Spinal cord (tissue), 10 donors: ENCODE measurements at places on chromosomes 16 and 17. TPM values are rescaled to one million over a fixed set of nuclear protein-coding genes. Genes with fewer than 3 reads are reported as not detected.

Gene SLFN13
- 7.7 TPM for total RNA-seq

Gene PRSS21
- 0.28 TPM for total RNA-seq

Gene KRTAP4-6
- not detected for total RNA-seq

Gene SYCE1L
- total RNA-seq = 14.4 TPM

Gene CCL17
- total RNA-seq = not detected

Gene C16orf86
- 2.8 TPM for total RNA-seq

Gene PPP1R27
- total RNA-seq = 0.17 TPM

GRCh38 chr16:30065943-30066760 is 592 bp downstream of the ALDOA start:
- H3K4me3 ChIP-seq = peak overlapping the region; percentile 98
- H3K4me1 ChIP-seq = peaks cover 61% of the 10 kb centered on the region
- peak overlapping the region; percentile 98 for H3K27ac ChIP-seq
- H3K27me3 ChIP-seq = no peaks in the 10 kb centered on the region
- DNase-seq = peak; percentile 27

- peaks cover 12% of the 10 kb centered on the region for H3K4me1 ChIP-seq
- H3K27ac ChIP-seq = no peak overlapping the region
- H3K36me3 ChIP-seq = no peaks in the 10 kb centered on the region
- peaks cover 65% of the 10 kb centered on the region for H3K27me3 ChIP-seq
- H3K4me3 ChIP-seq = no peak overlapping the region
- DNase-seq = no peak
Observed at GRCh38 chr17:37737971-37738370, 6.9 kb downstream of the HNF1B start.

DNA sequence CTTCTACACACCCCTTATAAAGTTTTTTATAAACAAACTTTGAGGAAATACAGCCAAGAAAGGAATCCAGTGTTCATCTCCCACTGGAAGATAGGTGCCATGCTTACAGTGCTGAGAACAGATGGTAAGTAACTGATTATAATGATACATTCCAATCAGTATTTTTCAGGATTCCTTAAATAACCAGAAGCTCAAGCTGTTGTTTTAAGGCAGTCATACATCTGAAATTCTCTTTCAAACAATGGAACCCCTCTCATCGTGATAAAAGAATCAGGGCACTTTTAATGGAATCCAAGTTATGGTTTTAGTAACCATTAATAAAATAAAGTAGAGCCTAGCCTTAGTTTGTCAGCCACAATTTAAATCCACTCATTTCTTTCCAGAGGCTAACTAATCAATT is 56.1 kb upstream of the STAC2 start:
- no peak overlapping the region for H3K4me3 ChIP-seq
- H3K27ac ChIP-seq = no peak overlapping the region
- no peaks in the 10 kb centered on the region for H3K27me3 ChIP-seq
- H3K36me3 ChIP-seq = peaks cover 37% of the 10 kb centered on the region
- no peak for DNase-seq

DNA sequence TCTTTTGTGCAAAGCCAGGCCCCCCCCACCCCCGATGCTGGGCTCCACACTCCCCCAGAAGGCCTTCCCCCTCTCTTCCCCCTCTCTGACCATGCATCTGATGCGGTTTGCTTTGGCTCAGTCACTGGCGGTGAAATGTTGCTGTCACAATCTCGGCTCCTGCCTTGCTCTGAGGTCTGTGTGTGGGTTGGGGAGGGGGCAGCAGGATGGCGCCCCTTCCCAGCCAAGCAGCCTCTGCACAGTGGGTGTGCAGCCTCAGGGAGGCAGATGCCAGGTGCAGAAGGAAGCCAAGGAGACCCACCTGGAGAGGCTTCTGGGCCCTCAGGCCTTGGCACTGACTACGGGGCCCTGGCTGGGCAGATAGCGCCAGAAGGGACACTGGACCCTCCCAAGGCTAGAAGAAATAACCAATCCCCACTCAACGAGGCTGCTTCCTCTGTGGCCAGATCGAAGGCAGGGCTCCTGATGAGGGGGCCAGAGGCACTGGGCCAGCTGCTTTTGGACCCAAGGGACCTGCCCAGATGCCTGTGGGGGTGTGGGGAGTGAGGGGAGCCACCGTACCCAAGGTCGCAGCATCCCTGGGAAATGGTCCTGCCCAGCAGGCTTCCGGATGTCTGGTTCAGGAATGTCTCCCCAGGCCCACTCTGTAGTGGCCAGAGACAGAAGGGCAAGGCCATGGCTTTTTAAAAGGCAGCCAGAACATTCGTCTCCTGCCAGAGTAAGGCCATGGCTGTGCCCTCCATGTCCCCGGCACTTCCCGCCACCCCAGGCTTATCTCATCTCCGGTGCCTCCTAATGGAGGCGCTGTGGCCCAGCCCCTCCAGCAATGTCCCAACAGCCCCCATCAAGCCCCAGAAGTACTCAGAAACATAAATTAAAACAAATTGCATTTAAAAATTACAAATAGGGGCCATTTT is 43.4 kb upstream of the SLC38A10 start:
- H3K27me3 ChIP-seq = no peaks in the 10 kb centered on the region
- DNase-seq = no peak
- H3K4me1 ChIP-seq = peaks cover 75% of the 10 kb centered on the region
- no peak overlapping the region for H3K4me3 ChIP-seq

- no peaks in the 10 kb centered on the region for H3K27me3 ChIP-seq
- H3K36me3 ChIP-seq = no peaks in the 10 kb centered on the region
- peak overlapping the region; percentile 55 for H3K27ac ChIP-seq
- H3K4me1 ChIP-seq = peaks cover 31% of the 10 kb centered on the region
- DNase-seq = peak; percentile 54
- no peak overlapping the region for H3K4me3 ChIP-seq
Observed at GRCh38 chr17:51372345-51373004, 112.1 kb downstream of the UTP18 start.

DNA sequence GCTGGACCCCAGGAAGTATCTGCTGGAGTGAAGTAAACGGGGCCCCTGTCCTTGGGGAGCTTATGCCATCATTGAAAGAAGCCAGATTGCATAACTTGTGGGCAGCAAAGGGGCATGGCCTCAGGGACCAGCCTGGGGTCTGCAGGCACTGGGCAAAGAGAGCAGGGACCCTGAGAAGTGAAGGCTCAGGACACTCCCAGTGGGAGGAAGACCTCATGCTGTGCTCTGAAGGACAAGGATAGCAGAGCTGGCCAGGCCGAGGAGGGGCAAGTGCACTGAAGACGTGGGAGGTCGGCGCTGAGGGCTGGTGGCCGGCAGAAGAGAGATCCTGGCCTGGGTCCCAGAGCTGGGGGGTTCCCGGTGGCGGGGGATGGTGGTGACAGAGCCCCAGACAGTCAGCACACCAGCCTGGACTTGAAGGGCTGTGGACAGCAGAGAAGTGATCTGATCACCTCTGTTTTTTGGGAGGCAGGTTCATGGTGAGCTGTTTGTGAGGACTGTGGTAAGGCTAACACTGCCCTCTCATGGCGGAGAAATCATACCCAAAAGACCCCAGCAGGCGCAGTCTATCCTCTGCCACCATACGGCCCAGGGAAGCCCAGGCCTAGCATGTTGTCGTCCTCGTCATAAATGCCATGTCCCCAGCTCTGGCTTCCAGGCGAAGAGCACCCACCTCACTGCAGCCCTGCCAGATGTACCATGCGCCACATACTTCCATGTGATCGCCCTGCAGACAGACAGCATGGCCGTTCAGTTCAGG is 7.1 kb upstream of the CNP start:
- peaks cover 35% of the 10 kb centered on the region for H3K36me3 ChIP-seq
- DNase-seq = no peak
- no peak overlapping the region for H3K27ac ChIP-seq
- no peak overlapping the region for H3K4me3 ChIP-seq
- H3K4me1 ChIP-seq = peaks cover 24% of the 10 kb centered on the region

DNA sequence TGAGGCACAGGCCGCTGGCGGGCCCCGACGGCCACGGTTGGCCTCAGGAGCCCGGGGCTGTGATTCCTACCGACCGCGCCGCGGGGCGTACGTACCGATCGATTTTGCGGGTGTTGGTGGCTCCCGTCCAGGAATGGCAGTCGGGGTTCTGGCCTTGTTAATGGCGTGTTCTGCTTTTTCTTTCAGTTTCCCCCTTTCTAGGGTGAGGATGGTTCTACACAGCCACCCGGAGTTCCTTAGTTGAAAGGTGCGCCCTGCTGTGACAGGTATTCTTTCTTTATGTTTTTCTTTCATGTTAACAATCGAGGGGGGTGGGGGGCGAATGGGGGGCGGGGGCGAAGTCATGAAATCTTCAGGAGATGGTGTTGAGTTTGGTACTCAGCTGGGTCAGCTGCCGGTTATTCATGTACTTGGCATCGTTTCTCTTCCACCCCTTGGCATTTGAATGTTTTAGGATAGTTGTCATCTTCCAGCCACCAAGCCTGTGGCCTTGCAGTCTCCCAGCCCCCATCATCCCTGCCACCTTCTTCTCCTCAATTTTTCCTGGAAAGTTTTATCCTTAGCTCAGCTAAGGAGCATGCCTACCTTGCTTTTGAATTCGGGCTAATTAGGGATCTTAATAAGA is 802 bp downstream of the CYLD start:
- no peak for DNase-seq
- peak overlapping the region; percentile 25 for H3K27ac ChIP-seq
- peak overlapping the region; percentile 76 for H3K4me3 ChIP-seq
- no peaks in the 10 kb centered on the region for H3K36me3 ChIP-seq
- H3K4me1 ChIP-seq = peaks cover 10% of the 10 kb centered on the region

- no peaks in the 10 kb centered on the region for H3K36me3 ChIP-seq
- no peaks in the 10 kb centered on the region for H3K27me3 ChIP-seq
- no peak overlapping the region for H3K4me3 ChIP-seq
- H3K4me1 ChIP-seq = no peaks in the 10 kb centered on the region
- DNase-seq = no peak
Observed at GRCh38 chr16:75931043-75931442, 204.8 kb upstream of the CPHXL start.

DNA sequence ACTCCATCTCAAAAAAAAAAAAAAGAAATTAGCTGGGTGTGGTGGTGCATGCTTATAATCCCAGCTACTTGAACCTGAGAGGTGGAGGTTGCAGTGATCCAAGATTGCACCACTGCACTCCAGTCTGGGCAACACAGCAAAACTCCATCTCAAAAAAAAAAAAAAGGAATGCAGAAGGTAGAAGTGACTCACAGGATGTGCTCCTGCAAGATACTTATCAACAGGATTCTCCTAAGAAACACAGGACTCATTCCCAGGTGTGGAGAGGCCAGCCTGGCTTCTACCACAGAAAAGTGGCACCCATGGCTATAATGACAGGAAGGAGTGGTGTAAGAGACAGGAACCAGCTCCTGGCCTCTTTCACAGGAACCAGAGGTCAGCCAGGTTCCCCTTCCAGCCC is 13.8 kb downstream of the ELMO3 start:
- no peak for DNase-seq
- no peak overlapping the region for H3K27ac ChIP-seq
- no peaks in the 10 kb centered on the region for H3K4me1 ChIP-seq
- H3K4me3 ChIP-seq = no peak overlapping the region
- peaks cover 75% of the 10 kb centered on the region for H3K36me3 ChIP-seq

DNA sequence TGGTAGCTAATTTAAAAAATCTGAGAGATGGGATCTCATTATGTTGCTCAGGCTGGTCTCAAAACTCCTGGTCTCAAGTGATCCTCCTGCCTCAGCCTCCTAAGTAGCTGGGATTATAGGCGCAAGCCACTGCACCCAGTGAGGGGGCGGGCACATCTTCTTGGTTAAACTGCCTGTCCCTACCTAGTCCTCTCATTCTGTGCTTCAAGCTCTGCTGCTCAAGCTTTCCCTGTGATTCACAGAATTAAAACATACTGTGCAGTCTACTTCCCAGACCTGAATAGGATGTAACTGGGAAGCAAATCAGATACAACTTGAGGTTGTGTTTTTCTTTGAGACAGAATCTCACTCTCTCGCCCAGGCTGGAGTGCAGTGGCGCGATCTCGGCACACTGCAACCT is 2.3 kb downstream of the MRPL38 start:
- H3K27me3 ChIP-seq = no peaks in the 10 kb centered on the region
- no peak overlapping the region for H3K27ac ChIP-seq
- H3K36me3 ChIP-seq = peaks cover 57% of the 10 kb centered on the region
- no peak overlapping the region for H3K4me3 ChIP-seq
- H3K4me1 ChIP-seq = peaks cover 27% of the 10 kb centered on the region

GRCh38 chr16:59356709-59357108 is 622.6 kb upstream of the GOT2 start:
- no peak overlapping the region for H3K27ac ChIP-seq
- H3K36me3 ChIP-seq = no peaks in the 10 kb centered on the region
- no peaks in the 10 kb centered on the region for H3K27me3 ChIP-seq
- no peak overlapping the region for H3K4me3 ChIP-seq

- H3K4me3 ChIP-seq = no peak overlapping the region
- DNase-seq = no peak
- no peaks in the 10 kb centered on the region for H3K4me1 ChIP-seq
- no peaks in the 10 kb centered on the region for H3K36me3 ChIP-seq
- no peaks in the 10 kb centered on the region for H3K27me3 ChIP-seq
Observed at GRCh38 chr16:69003500-69003899, 102.0 kb upstream of the HAS3 start.

DNA sequence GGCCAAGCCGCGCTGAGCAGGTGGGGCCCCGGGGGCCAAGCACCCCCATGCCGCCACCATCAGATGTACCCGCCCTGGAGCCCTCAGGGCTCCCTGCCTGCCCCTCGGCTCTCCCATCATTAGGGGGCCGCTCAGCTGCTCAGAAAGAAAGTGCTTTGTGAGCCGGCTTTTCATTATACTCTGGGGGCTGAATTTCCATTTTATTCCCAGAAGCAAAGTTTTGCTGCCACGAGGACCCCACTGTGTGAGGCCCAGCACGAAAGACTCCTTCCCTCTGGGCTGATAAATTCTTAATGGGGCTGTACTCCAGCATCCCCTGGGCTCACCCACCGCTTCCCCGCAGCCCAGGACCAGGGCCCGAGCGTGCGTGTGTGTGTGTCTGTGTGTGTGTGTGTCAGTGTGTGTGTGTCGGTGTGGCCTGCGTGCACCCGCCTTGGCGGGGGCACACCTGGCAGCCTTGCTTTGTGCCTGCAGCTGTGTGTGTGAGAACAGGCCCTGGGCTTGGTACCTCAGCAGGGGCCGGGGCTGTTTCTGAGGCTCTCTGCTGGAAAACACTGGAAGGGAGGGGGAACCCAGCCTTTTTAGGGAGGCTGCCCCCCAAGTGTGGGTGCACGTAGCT is 103.0 kb upstream of the GSE1 start:
- no peaks in the 10 kb centered on the region for H3K27me3 ChIP-seq
- no peak overlapping the region for H3K4me3 ChIP-seq
- H3K36me3 ChIP-seq = no peaks in the 10 kb centered on the region
- peaks cover 62% of the 10 kb centered on the region for H3K4me1 ChIP-seq

GRCh38 chr16:85245307-85246172 is 133.3 kb upstream of the CIBAR2 start:
- DNase-seq = peak; percentile 60
- no peak overlapping the region for H3K4me3 ChIP-seq
- peaks cover 4% of the 10 kb centered on the region for H3K36me3 ChIP-seq
- H3K27me3 ChIP-seq = no peaks in the 10 kb centered on the region
- H3K27ac ChIP-seq = no peak overlapping the region
- H3K4me1 ChIP-seq = peaks cover 50% of the 10 kb centered on the region

DNA sequence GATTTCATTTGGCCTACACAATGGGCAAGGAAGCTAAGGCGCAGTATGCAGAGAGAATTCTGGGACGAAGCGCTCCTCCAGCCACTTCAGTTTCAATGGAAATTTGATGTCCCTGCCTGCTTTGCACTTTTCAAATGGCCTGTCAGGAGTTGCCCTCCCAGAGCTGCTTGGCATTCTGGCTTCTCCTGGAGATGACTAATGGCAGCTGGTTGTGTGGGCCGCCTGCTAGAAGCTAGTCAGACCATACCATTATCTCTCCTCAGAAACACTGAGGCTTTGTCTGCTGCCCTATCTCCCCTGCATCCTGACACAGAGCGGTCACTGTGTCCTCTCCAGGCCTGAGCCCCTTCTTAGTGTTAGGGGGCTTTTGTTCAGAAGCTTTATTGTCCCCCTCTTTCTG is 180.1 kb downstream of the SPECC1 start:
- no peaks in the 10 kb centered on the region for H3K27me3 ChIP-seq
- H3K4me3 ChIP-seq = no peak overlapping the region
- peak; percentile 56 for DNase-seq
- H3K27ac ChIP-seq = peak overlapping the region; percentile 90
- no peaks in the 10 kb centered on the region for H3K36me3 ChIP-seq
